ENCODE measurements at places on chromosomes 2 and 18.

GRCh38 chr18:60445341-60445740, 72.8 kb upstream of the MC4R start:
- no peak for DNase-seq

DNA sequence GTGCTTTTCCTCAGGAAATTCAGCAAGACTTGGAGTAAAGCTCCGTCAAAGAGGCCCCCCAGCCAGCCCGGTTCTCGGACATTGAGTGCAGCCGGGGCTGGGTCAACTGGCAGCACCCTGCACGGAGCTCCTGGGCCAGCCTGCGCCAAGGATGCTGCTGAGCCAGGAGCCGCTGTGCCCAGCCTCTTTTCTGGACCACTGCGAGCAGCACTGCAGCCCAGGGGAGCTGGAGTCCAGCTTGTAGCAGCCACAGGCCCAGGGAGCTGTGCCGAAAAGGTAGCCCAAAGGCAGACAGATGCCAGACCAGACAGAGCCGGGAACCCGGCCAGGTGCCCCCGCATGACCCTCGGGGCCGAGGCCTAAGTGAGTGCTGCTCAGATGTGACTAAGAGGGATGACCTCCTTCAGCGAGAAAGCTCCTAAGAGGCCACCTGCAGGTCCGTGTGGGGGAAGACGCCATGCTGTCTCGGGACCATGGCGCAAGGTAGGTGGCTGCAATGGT, 7.3 kb downstream of the CLHC1 start:
- DNase-seq: no peak

GRCh38 chr2:4916094-4916493, 776.1 kb upstream of the SOX11 start:
- no peak for DNase-seq

GRCh38 chr2:274503-274902, 9.8 kb downstream of the ACP1 start:
- DNase-seq: no peak

DNA sequence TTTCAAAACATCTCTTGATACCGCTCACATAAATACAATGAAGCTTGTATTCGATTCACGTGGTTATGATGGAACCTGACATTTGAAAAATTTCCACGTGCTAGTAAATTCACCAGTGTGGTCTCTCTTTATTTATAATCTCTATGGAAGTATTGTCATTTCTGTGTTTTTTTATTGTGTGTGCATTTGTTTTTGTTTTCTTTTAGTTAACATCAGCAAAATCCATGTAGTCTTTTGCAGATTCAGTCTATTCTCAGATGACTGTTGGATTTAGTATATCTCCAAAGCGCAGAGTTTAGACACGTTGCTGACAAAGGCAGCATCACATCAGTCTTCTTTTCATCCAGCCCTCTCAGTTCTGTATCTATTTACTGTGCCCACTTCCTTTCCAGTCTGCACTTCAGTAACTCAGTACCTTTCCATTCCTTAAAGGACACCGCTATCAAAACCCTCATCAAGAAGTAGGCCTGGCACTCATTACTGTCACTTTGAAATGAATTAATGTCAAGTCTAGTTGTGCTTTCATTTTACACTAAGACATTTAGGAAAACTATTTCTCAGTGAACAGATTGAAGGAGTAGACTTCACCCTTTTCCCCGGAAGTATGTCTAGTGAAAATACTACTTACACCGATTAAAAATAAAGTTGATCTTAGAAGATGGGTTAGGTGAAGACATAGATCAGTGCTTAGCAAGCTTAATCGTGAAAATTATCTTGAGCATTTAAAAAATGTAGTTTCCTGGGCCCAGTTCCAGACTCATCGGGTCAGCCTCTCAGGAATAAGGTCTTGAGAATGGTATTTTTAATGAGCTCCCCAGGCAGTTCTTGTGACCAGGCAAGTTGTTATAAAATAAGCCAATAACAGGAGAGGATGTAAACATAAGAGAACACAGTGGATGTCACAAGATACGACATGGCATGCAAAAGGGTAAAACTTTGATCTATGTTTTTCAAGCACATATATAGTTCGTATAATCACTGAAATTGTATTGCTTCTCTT, 506.8 kb upstream of the ZEB2 start:
- DNase-seq: no peak

Measured in NCI-H2227 treated with DMSO at 0.1 percent for 48 hours (cell line).